ENCODE measurements at places on chromosomes 11 and 22.

- no peak overlapping the region for H3K27ac ChIP-seq
- no peaks in the 10 kb centered on the region for H3K4me1 ChIP-seq
- DNase-seq: peak; percentile 89
- H3K27me3 ChIP-seq: no peaks in the 10 kb centered on the region
- no peaks in the 10 kb centered on the region for H3K36me3 ChIP-seq
- H3K4me3 ChIP-seq: peak overlapping the region; percentile 25
Observed at GRCh38 chr11:28566339-28567089, 458.3 kb downstream of the METTL15 start.

DNA sequence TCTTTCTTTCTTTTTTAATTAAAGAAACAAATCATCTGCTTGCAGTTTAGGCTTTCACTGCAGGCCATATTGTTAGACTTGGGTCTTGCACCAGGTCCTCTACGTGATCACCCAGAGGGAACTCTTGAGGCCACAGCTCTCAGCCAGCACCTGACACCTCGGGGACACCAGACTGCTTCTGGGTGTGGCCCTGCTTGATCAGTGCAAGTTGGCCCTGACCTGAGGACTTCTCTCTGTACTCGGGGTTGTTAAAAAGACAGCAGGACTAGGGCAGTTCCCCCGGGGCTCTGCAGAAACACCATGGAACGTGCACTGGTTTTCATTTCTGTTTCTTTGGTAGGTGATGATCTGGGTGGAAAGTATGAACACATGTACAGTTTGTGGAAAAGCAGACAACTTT is 51.2 kb upstream of the MYO18B start:
- H3K36me3 ChIP-seq: no peaks in the 10 kb centered on the region
- no peak overlapping the region for H3K4me3 ChIP-seq
- peak; percentile 25 for DNase-seq
- no peak overlapping the region for H3K27ac ChIP-seq
- H3K4me1 ChIP-seq: no peaks in the 10 kb centered on the region
- H3K27me3 ChIP-seq: no peaks in the 10 kb centered on the region

- H3K36me3 ChIP-seq: peaks cover 6% of the 10 kb centered on the region
- no peak for DNase-seq
- peak overlapping the region; percentile 16 for H3K4me3 ChIP-seq
- peak overlapping the region; percentile 98 for H3K27ac ChIP-seq
- no peaks in the 10 kb centered on the region for H3K27me3 ChIP-seq
- peaks cover 96% of the 10 kb centered on the region for H3K4me1 ChIP-seq
Observed at GRCh38 chr11:73270016-73270854, 1.9 kb upstream of the P2RY6 start.

- H3K4me1 ChIP-seq: no peaks in the 10 kb centered on the region
- H3K4me3 ChIP-seq: no peak overlapping the region
- no peaks in the 10 kb centered on the region for H3K27me3 ChIP-seq
- no peak for DNase-seq
- H3K27ac ChIP-seq: no peak overlapping the region
- no peaks in the 10 kb centered on the region for H3K36me3 ChIP-seq
Observed at GRCh38 chr22:40741116-40741515, 61.8 kb downstream of the MCHR1 start.

- H3K27me3 ChIP-seq: no peaks in the 10 kb centered on the region
- no peak for DNase-seq
- no peaks in the 10 kb centered on the region for H3K4me1 ChIP-seq
- H3K4me3 ChIP-seq: no peak overlapping the region
- no peaks in the 10 kb centered on the region for H3K36me3 ChIP-seq
Observed at GRCh38 chr11:121199516-121199915, 93.1 kb upstream of the SC5D start.

- peaks cover 60% of the 10 kb centered on the region for H3K36me3 ChIP-seq
- no peaks in the 10 kb centered on the region for H3K27me3 ChIP-seq
- H3K4me1 ChIP-seq: no peaks in the 10 kb centered on the region
- DNase-seq: no peak
- no peak overlapping the region for H3K27ac ChIP-seq
- H3K4me3 ChIP-seq: no peak overlapping the region
Observed at GRCh38 chr11:16853859-16854258, 115.4 kb downstream of the C11orf58 start.

GRCh38 chr11:126137136-126137535 is 74.3 kb downstream of the RPUSD4 start:
- H3K27ac ChIP-seq: no peak overlapping the region
- DNase-seq: no peak
- H3K4me1 ChIP-seq: peaks cover 16% of the 10 kb centered on the region

DNA sequence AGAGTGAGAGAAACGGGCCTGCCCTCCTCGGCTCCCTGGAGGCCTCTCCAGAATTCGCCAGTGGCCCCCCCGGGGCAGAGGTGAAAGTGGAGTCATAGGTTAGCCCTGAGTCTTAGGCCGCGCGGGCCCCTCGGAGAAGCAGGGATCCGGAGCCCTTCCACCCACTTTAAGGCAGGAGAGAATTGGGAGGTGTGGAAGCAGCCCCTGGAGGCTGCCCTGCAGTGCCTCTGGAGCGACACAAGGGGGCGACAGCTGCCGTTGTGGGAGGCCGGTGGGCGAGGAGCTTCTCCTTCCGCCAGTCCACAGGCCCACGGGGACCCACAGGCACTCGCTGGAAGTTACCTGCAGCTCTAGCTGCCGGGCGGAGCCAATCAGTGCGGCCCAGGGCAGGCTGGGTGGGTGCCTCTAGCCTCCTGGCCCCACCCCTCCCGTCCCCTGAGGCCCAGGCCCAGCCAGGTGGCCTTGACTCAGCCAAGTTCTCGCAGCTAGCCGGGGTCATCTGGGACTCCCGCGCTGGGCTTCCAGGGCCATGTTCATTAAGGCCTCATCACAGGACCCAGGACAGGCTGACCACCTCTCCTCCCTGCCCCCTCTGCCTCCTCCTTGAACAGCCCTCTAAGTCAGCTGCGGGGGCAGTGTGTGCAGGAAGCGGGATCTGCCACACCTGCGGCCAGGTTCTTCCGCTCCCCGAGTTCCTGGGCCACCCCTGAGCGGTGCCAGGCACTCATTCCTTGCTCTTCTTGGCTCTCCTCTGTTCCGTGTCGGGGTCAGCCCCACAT is 5.0 kb downstream of the DGKZ start:
- H3K4me3 ChIP-seq: no peak overlapping the region
- peaks cover 33% of the 10 kb centered on the region for H3K4me1 ChIP-seq
- DNase-seq: peak; percentile 63
- no peaks in the 10 kb centered on the region for H3K27me3 ChIP-seq
- H3K36me3 ChIP-seq: peaks cover 4% of the 10 kb centered on the region

- no peaks in the 10 kb centered on the region for H3K27me3 ChIP-seq
- no peaks in the 10 kb centered on the region for H3K36me3 ChIP-seq
- H3K27ac ChIP-seq: no peak overlapping the region
Observed at GRCh38 chr11:92458486-92458885, 233.9 kb downstream of the FAT3 start.

- H3K4me1 ChIP-seq: peaks cover 25% of the 10 kb centered on the region
- H3K36me3 ChIP-seq: no peaks in the 10 kb centered on the region
- H3K27me3 ChIP-seq: no peaks in the 10 kb centered on the region
- H3K27ac ChIP-seq: no peak overlapping the region
- no peak overlapping the region for H3K4me3 ChIP-seq
- DNase-seq: no peak
Observed at GRCh38 chr11:96051820-96052219, 127.9 kb upstream of the MTMR2 start.

GRCh38 chr11:27234043-27234668 is 128.9 kb downstream of the CCDC34 start:
- no peak overlapping the region for H3K4me3 ChIP-seq
- H3K4me1 ChIP-seq: peaks cover 29% of the 10 kb centered on the region
- peak; percentile 93 for DNase-seq
- peak overlapping the region; percentile 81 for H3K27ac ChIP-seq

- peak; percentile 33 for DNase-seq
- H3K4me3 ChIP-seq: peak within 1 kb of the TSS; percentile 12
- H3K27me3 ChIP-seq: peaks cover 97% of the 10 kb centered on the region
- no peaks in the 10 kb centered on the region for H3K36me3 ChIP-seq
- no peaks in the 10 kb centered on the region for H3K4me1 ChIP-seq
- no peak within 1 kb of the TSS for H3K27ac ChIP-seq
Observed at GRCh38 chr11:32435511-32435941, at the start of gene WT1. TSS of gene WT1 (minus strand) at chr11:32435539.

GRCh38 chr22:22103078-22103875 is 120.7 kb upstream of the TOP3B start:
- peaks cover 5% of the 10 kb centered on the region for H3K27me3 ChIP-seq
- no peak for DNase-seq
- no peak overlapping the region for H3K27ac ChIP-seq
- no peaks in the 10 kb centered on the region for H3K36me3 ChIP-seq

DNA sequence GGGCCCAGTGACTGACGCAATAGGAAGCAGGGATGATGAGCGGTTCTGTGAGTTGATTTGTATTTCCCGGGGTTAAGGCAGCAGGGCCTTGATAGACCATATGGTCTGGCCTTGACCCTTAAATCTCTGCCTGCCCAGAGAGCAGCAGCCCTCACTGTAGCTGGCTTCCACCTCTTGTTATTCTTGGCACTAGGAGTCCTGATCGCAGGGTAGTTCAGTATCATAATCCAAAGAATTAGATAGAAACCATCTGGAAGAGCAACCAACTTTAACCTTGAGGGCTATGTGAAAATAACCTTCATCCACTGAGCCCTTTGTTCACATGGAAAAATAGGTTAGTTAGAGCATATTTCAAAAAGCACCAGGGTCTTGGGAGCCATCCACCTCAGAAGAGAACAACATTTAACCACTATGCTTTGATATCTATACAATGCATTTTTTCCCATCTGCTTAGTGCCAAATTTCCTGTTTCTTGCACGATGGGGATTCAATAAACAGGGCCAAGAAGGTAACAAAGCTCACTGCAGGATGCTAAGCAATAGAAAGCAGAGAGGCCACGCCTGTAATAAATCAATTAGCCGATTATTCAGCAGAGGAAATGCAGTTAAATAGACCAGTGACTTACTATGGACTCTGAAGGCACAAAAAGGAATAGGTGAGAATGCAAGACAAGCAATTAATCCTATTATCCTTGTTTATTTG is 761.3 kb downstream of the OPCML start:
- H3K27me3 ChIP-seq: peaks cover 7% of the 10 kb centered on the region
- no peaks in the 10 kb centered on the region for H3K36me3 ChIP-seq
- DNase-seq: no peak
- H3K4me3 ChIP-seq: no peak overlapping the region
- H3K4me1 ChIP-seq: no peaks in the 10 kb centered on the region

DNA sequence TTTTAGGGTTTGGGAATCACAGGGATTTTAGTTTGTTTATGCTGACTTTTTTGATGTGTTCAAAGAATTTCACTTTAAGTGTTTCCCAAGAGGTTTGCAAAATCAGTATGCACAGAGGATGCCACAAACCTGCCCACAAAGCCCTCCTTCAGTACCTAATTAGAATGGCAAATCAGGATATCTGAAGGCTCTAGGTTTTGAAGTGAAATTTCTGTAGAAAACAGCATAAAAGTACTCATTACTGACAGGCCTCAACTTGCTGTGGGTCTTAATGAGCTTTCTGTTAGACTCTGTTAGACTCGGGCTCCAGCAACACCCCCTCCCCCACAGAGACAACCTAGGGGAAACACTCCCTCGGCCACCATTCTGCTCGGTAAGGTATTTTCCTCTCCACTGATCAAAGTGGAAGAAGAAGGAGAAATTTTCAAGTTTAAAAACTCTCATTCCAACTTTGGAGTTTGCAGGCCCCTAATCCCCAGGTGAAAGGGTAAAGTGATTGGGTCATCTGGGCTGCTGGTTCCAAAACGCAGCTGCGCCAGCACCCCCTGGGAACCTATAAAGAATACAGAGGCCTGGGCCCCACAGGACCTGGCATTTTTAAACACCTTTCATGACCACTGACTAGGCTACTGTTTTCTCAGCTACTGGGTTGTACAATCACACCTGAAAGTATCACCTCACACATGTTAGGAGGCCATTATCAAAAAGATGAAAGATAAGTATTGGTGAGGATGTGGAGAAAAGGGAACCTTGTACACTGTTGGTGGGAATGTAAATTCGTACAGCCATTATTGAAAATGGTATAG is 67.5 kb downstream of the PLEKHA7 start:
- no peak overlapping the region for H3K27ac ChIP-seq
- H3K27me3 ChIP-seq: no peaks in the 10 kb centered on the region
- peaks cover 6% of the 10 kb centered on the region for H3K4me1 ChIP-seq
- no peak for DNase-seq
- H3K4me3 ChIP-seq: no peak overlapping the region

- H3K27me3 ChIP-seq: peaks cover 7% of the 10 kb centered on the region
- no peak for DNase-seq
- no peaks in the 10 kb centered on the region for H3K4me1 ChIP-seq
- H3K27ac ChIP-seq: no peak overlapping the region
Observed at GRCh38 chr22:46454504-46455269, 82.7 kb downstream of the CELSR1 start.

DNA sequence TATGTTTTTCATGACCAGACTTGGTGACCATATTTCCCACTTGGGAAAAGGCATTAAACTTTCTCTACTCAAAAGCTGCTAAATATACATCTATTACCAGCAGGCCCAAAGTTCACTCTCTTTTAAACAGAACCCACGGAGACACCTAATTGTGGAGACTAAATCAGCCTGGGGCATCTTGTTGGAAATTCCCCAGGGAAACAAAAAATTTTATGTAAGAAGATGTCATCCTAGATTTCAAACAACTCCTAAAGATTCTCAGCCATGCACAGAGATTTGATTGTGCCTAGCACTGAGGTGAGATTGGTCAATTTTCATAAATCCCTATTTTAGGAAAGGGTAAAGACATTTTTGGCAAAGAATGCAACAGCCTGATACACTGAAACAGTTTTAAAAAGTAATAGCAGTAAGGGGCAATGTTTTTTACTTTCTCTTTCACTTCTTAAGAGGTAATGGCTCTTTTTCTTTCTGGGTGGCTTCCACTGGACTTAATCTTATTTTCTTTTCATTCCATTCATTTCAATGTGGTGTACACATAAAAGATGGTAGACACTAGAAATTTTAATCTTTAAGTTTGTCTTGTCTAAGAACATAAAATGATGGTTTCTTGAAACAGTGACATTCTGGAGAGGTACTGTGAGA is 9.6 kb downstream of the OR52N2 start:
- H3K4me1 ChIP-seq: no peaks in the 10 kb centered on the region
- no peaks in the 10 kb centered on the region for H3K36me3 ChIP-seq
- H3K27ac ChIP-seq: no peak overlapping the region
- no peaks in the 10 kb centered on the region for H3K27me3 ChIP-seq
- no peak for DNase-seq

GRCh38 chr11:31817054-31817620 is 6.0 kb upstream of the PAX6 start:
- no peak overlapping the region for H3K27ac ChIP-seq
- no peaks in the 10 kb centered on the region for H3K36me3 ChIP-seq
- DNase-seq: no peak
- H3K27me3 ChIP-seq: peaks cover 100% of the 10 kb centered on the region
- peak overlapping the region; percentile 13 for H3K4me3 ChIP-seq

DNA sequence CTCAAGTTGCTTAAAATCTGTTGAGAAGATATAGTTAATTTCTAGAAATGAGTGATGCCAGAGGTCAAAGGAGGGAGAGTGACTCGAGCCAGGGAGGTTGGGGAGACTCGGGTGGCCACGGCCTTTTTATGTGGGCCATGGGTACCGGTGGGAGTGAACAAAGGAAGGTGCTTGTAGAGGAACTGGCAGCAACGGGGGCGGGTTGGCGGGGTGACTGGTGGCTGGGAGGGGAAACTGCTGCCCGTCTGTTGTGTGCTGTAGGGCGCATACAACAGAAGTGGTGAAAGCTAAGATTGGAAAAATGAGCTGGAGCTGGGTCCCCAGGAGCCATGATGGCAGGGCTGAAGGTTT is 5.4 kb downstream of the DAGLA start:
- peaks cover 49% of the 10 kb centered on the region for H3K4me1 ChIP-seq
- H3K36me3 ChIP-seq: no peaks in the 10 kb centered on the region
- no peaks in the 10 kb centered on the region for H3K27me3 ChIP-seq

GRCh38 chr22:19478045-19478900 is 720 bp downstream of the UFD1 start:
- no peaks in the 10 kb centered on the region for H3K4me1 ChIP-seq
- DNase-seq: peak; percentile 47
- peaks cover 25% of the 10 kb centered on the region for H3K36me3 ChIP-seq
- H3K4me3 ChIP-seq: peak overlapping the region; percentile 74
- no peaks in the 10 kb centered on the region for H3K27me3 ChIP-seq

Data from large intestine (tissue), 12 donors.